ENCODE measurements at places on chromosomes 12 and 14.

- no peak for DNase-seq
These were observed 59.4 kb downstream of the BLTP3B start for GRCh38 chr12:100083308-100083707.

DNA sequence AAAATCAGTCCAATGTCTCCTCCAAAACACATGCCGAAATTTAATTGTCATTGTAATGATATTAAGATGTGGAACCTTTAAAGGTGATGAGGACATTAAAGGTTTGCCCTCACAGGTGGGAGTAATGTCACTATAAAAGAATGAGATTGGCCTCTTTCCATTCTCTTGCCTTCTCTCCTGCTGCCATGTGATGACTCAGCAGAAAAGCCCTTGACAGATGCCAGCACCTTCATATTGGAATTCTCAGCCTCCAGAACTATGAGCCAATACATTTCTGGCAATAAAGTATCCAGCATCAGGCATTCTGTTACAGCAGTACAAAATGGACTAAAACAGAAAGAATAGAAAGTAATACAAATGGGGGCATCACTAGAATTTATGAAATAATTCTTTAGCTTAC, 609.7 kb downstream of the SLC16A7 start:
- DNase-seq: no peak

GRCh38 chr12:810671-811415, 58.5 kb downstream of the WNK1 start:
- no peak for DNase-seq

DNA sequence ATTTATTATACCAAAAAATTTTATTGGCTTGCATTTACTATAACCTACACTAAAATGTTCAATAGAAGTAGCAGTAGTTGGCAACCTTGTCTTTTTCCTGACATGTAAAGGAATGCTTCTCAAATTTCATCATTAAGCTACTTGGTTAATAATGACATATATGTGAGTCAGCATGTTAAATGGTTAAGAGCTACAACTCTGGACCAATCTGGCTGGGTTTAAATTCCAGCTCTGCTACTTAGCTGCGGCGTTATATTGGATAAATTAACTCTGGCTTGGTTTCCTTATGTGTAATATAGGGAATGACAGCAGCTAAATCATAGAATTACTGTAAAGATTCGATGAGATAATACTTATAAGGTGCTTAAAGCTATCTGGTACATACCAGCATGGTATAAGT, 53.7 kb upstream of the OTOGL start:
- no peak for DNase-seq

- DNase-seq: no peak
These were observed 9.0 kb downstream of the LRTM2 start for GRCh38 chr12:1829306-1829900.

- DNase-seq: no peak
These were observed 169.2 kb upstream of the PLXNC1 start for GRCh38 chr12:93979189-93979588.

DNA sequence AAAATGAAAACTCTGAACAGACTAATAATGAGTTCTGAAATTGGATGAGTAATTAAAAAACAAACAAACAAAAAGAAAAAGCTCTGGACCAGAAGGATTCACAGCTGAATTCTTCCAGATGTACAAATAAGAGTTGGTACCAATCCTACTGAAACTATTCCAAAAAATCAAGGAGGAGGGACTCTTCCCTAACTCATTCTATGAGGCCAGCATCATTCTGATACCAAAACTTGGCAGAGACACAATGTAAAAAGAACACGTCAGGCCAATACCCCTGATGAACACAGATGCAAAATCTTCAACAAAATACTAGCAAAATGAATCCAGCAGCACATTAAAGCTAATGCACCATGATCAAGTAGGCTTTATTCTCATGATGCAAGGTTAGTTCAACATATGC, 183.9 kb upstream of the CNOT2 start:
- no peak for DNase-seq

DNA sequence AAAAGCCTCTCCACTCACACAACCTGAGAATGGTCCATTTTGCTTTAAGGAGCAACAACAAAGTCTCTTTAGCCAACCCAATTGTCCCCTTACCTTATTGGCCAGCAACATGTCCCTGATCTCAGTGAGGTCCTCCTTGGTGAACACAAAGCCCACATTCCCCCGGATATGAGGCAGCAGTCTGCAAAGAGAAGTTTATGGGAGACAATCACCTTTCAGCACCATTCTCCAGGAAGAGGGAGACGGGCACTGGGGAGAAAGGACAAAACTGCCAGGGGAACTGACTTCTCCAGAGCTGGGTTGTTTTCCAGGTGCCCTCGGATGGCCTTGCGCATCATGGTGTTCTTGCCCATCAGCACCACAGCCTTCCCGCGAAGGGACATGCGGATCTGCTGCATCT, 1.9 kb downstream of the RPLP0 start:
- DNase-seq: no peak

DNA sequence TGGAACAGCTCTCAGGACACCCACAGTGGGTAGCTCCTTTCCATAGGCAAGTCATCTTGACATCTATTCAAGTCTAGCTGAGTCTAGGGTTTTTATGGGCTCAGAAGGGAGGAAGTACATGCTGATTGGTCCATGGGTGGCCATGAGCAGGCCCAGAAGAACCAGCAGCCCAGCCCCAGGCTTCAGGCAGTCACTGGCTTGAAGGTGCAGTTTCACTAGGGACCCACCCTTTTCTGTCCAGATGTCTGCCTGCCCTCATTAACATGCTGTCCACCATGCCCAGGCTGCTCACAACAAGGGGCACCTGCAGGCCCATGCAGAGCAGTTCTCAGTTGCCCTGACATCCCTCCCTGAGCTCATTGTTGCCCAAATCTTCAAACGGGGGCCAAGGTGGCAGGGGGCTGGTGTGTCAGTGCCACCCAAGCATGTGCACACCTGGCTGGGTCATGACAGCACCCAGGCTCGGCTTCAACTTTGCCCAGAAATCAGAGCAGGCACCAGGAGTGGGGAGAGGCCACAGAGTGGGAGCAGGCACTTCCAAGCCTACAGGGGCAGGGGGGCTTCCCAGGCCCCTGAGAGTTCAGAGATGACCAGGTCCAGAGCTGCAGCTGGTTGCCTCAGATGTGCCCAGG, 18.7 kb upstream of the LGR5 start:
- no peak for DNase-seq

- no peak for DNase-seq
These were observed 1.7 kb upstream of the VASH1 start for GRCh38 chr14:76759589-76759988.

GRCh38 chr12:29264424-29264823, 115.3 kb downstream of the FAR2 start:
- no peak for DNase-seq

DNA sequence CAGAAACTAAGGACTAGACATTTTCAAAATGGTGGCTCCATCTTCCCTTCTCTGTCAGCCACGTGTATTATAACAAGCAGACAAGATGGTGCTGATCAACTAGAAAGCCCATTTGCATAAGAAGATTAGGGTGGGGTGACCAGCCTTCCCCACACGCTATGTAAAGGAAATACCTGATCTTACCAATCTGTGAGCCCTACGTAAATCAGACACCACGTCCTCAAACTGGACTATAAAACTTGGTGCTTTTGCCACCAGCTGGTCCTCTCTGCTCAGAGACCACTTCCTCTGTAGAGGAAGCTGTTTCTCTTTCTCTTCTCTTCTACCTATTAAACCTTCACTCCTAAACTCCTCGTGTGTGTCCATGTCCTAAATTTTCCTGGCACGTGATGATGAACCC, 101.1 kb upstream of the PLEKHG7 start:
- no peak for DNase-seq

GRCh38 chr12:85923767-85924331, 49.8 kb downstream of the NTS start:
- no peak for DNase-seq

DNA sequence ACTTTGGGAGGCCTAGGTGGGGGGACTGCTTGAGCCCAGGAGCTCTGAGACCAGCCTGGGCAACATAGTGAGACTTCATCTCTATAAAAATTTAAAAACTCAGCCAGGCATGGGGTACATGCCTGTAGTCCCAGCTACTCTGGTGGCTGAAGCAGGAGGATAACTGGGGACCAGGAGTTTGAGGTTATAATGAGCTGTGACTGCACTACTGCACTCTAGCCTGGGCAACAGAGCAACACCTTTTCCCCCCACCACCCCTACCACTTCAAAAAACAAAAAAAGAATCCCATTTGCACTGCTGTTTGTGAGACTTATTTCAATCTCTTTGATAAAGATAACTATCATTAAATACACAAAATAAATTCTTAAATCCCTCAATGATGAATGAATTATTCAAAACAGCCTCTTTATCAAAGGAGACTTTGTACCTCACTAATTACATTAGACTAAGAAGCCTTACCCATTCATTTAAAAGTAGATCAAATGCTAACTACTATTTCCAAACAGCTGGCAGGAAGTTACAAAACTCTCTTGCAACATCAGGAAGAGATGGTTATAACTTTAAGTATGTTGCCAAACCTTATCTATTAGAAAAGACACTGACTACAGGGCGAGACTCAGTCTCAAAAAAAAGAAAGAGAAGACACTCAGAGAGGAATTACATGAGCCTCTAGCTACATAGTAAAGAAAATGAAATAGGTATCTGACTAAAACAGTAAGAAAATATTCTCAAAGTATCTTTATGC, 14.7 kb downstream of the BLTP3B start:
- DNase-seq: no peak

GRCh38 chr12:48050174-48050573, 45.9 kb upstream of the COL2A1 start:
- no peak for DNase-seq

DNA sequence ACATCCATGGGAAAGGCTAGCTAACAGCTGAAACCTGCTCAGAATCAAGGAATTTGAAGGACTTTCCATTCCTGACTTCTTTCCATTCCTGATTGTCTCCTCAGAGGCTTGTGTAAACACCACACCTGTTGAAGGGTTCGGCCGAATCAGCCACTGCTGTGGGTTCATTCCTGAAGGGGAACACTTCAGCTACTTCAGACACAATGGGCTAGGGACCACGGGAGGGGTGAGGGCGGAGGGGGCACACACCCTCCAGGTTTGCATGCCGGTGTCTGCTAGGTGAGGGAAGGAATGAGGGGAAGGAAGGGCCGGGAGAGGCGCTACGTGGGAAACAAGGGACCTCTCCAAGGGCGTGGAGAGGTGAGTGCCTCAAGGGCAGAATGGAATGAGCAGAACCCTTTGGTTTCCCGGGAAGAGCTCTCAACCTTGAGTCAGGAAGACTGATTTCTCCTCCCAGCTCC, 1.3 kb downstream of the GPRC5A start:
- DNase-seq: no peak

GRCh38 chr12:103677905-103678304, 90.8 kb downstream of the STAB2 start:
- no peak for DNase-seq

DNA sequence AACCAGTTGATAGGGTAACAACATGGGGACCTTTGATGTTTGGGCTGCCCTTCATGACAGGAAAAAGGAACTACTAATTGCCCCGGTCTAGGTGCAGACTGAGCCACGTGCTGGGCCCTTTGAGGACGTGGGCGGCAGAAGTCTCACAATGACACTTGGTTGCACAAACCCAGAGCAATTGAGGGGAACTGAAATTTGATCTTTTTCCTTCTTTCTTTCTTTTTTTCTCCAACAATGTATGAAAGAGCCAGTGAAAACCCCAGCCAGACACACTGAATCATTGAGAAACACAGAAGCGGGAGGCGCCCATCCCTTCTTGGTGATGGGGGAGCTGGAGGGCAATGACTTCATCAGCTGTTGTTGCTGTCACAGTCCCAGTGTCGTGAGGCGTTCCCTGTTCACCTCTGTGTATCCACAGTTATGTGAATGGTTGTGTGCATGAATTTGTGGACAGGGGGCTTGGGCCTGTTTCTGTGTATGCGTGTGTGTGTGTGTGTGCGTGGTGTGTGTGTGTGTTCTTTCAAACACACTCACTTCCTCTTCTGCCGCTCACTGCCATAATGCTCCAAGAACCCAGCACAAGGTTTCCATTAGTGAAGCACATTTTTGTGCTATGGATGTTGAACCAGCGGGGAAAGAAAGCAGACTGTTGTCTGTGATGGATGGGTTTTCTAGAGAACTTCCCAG, 137.5 kb upstream of the CCND2 start:
- DNase-seq: peak; percentile 66

GRCh38 chr12:11795192-11795912, 145.9 kb downstream of the ETV6 start:
- no peak for DNase-seq

GRCh38 chr12:14126692-14127091, 145.3 kb upstream of the GRIN2B start:
- DNase-seq: no peak

- DNase-seq: no peak
These were observed 252.1 kb upstream of the NAV3 start for GRCh38 chr12:77578466-77579220.

DNA sequence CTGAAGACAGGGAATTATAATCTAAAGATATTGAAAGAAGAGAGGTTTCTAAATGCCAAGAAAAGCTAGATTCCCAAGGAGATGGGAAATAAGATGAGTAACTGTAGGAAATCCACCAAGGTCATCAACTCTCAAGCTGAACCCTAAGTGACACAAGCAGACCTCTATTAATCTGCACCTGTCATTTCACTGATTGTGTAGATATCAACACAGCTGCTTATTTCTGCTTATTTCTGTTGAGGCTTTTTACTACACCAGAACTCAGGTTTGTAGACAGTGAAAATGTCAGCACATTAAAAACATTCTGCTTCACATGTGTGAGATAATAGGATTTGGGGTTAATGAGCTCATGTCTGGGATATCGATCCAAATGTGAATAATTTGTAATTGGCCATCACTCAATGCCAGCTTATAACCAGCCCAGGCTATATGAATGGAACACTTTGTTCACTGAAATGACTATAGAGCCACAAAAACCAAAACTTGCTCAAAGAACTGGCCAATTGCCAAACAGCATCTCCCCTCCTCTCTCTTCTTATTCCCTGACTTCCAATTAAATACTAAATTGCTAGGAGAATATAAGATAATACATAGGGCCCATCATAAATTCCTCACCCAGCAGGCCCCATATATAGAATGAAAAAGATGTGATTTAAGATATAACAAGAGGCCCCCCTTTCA, 188.7 kb upstream of the ARID2 start:
- DNase-seq: no peak

DNA sequence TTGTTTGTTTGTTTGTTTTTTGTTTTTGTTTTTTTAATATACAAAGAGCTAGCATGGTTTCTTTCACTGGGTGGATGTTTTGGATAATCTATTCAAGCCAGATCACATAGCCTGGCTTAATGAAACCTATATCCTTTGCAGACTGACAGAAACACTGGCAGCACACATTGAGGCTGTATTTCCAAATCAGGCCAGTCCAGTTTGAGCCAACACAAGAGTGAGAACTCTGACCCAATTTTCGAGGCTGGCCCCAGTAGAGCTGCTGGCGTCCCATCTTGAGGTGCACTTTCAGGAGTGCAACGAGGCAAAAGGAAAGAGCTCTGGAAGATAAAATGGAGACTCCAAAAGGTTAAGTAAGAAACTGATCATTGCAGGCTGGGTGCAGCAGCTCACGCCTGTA, 43.9 kb upstream of the ACTN1 start:
- no peak for DNase-seq

DNA sequence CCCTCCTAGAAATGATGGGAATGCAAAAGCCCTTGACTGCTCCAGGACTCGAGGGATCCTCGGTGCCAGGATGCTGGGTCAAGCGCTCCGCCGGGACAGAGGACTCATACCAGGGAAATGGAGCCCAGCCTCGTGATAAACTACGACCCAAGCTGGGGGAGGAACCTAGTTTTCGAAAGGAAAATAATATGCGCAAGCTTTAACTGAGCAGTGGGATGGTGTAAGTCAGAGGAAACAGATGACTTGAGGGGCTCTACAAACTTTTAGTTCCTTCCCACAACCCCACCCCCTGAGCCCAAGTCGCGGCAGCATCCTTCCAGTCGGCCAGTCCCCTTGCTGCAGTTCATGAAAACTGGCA, 654 bp upstream of the SUPT16H start:
- no peak for DNase-seq

Measured in ascending aorta (tissue), 2 donors.